ENCODE measurements at places on chromosomes 1 and 21.

GRCh38 chr1:60963167-60963940, 119.0 kb upstream of the NFIA start:
- DNase-seq = no peak

DNA sequence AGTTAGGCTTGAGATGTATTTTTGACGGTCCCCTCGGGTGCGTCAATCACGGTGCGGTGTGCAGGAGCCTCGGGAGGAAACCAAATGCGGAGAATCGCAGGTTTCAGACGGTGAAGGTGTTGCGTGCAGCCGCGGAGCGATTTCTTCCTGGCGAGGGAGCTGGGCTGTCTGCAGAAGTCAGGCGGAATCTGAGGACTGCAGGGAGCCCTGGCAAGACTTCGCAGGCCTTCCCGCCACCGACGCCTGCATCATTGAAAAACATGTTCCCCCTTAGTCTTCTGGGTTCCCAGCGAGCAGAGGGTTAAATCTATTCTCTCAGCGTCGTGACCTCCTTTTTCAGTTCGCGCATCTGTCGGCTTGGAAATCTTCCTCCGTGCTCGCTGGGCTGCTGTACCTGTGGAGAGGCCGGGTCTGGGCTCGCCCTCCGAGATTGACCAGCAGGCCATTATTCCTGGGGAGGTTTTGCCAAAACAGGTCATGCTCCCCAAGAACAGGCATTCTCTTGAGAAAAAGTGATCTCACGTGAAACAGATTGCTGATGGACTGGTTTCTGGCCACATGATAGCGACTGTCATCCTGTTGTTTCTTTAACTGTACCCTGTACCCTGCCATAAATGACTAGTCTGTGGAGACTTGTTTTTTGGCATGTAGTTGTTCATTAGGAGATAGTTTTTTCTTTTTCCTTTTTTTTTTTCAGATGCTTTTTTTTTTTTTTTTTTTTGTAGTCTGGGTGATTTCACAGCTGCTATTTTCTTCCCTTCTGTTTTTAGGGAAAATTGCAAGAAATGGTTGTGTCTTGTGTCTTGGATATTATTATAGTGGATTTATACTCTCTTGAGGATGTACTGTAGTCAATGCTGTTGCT, 894 bp downstream of the EPB41 start:
- DNase-seq = peak; percentile 69

GRCh38 chr1:196366817-196367495, 241.3 kb downstream of the KCNT2 start:
- no peak for DNase-seq

DNA sequence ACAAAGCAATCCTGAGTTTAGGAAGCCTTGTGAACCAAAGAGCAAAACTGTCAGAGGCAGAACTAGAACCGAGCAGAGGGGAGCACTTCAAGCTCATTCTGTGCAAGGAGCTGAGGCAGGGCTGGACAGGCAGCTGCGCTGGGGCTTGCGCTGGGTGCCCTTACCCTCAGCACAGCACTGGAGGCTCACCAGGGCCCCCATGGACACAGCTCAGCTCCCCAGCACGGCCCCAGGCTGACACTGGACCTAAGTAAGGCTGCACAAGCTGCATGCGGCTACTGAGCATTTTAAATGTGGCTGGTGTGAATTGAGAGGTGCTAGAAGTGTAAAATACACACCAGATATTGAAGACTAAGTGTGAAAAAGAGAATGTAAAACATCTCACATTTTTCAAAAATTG, 22.1 kb downstream of the TMEM63A start:
- DNase-seq = no peak

DNA sequence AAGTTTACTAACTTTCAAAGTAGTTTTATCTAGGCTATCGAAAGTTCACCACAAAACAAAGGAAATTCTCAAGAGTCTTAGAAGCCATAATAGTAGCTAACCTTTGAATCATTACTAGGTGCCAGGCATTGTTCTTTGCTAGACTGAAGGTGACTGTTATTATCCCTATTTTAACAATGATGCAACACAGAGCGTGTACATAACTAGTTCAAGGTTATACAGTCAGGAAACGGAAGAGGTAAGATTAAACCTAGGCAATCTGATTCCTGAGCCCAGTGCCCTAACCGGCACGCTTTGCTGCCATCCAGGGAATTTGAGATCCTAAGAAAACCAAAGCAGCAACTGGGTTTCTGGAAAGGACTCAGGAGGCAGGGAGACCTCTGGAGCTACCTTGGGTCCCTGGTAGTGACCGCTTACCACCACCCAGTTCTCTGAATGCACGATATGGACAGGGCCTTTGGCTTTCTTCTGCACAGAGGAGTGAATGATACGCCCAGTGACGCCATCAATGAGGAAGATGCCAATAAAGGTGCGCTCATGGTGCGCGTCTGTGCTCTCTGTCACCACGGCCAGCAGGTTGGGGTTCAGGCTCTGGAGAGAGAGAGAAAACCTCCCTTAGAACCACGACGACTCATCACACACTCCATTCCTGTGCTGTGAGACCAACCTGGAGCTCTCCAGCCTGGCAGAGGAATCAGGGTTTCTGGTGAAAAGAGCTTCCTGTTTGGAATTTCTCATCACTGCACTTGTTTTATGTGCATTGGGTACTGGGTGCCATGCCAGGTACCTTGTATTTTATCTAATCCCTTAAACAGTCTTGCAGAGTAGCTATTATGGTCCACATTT, 13.1 kb upstream of the UBR4 start:
- no peak for DNase-seq

DNA sequence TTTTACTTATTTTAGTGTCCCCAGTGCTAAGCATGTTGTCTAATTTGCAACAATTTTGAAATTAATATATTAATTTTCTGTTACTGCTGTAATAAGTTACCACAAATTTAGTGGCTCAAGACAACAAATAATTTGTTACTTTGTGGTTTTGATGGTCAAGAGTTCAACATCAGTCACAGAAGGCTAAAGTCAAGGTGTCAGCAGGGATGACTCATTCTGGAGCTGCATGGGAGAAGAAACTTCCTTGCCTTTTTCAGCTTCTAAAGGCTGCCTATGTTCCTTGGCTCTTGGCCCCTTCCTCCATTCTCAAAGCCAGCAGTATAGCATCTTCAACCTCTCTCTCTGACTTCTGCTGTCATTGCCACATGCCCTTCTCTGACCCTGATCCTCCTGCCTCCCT, 271.8 kb downstream of the HLX start:
- DNase-seq = no peak

GRCh38 chr1:246335151-246335550, 171.9 kb downstream of the SMYD3 start:
- DNase-seq = no peak

- no peak for DNase-seq
Measured at GRCh38 chr21:46128933-46129571, 26.3 kb downstream of the FTCD start.

GRCh38 chr21:42107881-42108553, 36.9 kb downstream of the UMODL1 start:
- DNase-seq = peak; percentile 66

DNA sequence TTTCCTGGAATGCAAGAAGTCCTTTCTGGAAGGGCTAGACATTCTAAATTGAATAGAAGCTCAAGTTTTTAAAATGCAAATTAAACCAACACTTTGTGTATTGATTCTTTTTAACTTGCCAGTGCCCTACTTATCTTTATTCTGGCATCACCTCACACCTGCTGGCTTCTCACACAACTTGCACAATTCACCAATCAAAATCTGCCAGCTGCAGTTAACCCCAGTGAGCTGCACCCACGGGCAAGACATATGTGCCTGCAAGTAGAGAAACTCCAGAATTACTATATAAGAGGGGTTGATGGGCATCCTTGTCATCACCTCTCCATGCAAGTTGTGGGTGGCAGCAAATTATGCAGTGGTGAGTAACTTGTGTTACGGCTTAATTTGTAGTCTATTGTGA, 11.7 kb upstream of the PLPPR4 start:
- DNase-seq = no peak

DNA sequence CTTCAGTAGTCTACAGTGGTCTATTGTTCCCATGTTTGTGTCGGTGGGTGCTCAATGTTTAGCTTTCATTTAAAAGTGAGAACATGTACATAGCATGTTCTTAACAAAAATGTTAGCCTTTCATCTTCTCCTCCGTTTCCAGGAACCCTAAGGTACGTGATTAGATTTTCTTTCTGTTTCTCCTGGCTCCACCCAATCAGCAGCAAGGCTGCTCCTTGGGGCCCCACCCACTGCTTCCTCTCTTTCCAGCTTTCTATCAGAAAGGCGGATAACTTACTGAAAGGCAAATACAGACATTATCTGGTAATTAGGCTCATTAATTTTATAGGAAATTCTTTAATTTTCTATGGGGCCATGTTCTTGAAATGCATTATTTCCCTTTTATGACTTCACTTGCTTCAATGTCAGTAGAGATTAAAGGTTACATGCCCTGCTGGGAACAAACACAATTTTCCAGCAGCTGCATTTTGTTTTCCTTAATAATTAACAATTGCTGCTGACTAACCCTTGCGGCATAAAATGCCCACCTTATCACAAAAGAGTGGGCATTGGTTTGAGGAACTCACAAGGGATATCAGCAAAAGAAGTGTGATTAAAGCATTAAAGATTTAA, 324.9 kb upstream of the SNX7 start:
- no peak for DNase-seq

DNA sequence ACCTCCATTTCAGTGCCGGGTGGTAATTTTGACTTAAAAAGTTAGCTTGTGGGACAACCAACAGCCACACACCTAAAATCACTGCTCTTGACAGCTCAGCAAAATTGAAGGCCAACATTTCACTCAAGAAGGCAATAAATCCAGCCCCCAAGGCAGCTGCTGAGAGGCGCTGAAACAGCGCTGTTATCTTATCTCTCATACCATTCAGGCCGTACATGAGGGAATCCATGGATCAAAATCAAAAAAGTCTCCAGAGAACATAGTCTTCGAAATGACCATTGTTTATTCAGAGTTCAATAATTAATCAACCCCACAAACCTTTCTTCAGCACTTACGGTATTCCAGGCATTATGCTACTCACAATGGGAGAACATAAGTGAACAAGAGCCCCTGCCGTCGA, 38.5 kb downstream of the ZBTB18 start:
- DNase-seq = no peak

- DNase-seq = no peak
Measured at GRCh38 chr1:166978821-166979220, 3.5 kb upstream of the ILDR2 start.

GRCh38 chr1:86429835-86430234, 5.9 kb downstream of the CLCA2 start:
- DNase-seq = no peak

GRCh38 chr1:82795508-82796149, 994.9 kb downstream of the ADGRL2 start:
- DNase-seq = no peak

DNA sequence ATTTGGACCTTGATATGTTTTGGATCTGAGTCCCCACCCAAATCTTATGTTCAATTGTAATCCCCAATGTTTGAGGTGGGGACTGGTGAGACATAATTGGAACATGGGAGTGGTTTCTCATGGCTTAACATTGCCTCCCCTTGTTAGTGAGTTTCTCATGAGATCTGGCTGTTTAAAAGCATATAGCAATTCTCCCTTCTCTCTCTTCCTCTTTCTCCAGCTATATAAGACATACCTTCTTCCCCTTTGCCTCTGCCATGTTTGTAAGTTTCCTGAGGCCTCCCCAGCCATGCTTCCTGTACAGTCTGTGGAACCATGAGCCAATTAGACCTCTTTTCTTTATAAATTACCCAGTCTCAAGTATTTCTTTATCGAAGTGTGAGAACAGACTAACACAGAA, 692.4 kb downstream of the KCNT2 start:
- DNase-seq = no peak

GRCh38 chr1:193525917-193526710, 339.7 kb upstream of the B3GALT2 start:
- no peak for DNase-seq

DNA sequence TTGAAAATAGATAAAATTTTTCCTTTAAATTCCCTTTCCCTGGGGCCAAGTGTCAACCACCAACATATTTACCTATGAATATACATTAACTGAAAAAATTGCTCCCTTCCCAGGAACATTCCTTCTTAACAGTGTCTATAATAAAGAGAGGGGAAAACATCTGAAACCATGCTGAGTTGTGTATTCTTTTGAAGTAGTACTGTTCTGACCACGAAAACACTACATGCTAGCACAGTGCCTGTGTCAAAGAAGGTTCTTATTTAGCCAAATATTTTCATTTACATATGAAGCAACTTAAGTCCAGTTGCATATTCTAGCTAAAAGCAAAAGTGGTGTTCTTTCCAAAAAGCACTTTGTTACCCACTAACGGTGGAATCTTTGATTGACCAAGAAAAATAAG, 311.2 kb downstream of the VAV3 start:
- no peak for DNase-seq

- no peak for DNase-seq
Measured at GRCh38 chr1:24694380-24694843, 50.8 kb upstream of the CLIC4 start.

DNA sequence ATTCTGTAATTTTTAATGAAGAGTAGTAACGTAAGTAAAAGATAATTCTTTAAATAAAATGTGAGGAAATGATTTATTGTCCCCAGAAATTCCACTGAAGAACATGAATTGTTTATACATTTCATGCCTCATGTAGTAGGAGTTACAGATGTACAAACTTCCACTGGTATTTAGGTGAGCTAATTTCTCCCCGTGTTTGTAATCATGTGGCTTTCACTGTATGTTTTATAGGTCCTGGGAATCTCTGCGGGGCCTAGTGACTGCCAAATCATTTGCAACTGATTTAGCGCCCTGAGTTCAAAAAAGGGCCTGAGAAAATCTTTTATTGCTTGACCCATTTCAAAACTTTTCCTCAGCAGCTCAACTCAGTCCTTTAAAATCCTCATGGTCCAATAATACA, 30.5 kb upstream of the FASLG start:
- no peak for DNase-seq

DNA sequence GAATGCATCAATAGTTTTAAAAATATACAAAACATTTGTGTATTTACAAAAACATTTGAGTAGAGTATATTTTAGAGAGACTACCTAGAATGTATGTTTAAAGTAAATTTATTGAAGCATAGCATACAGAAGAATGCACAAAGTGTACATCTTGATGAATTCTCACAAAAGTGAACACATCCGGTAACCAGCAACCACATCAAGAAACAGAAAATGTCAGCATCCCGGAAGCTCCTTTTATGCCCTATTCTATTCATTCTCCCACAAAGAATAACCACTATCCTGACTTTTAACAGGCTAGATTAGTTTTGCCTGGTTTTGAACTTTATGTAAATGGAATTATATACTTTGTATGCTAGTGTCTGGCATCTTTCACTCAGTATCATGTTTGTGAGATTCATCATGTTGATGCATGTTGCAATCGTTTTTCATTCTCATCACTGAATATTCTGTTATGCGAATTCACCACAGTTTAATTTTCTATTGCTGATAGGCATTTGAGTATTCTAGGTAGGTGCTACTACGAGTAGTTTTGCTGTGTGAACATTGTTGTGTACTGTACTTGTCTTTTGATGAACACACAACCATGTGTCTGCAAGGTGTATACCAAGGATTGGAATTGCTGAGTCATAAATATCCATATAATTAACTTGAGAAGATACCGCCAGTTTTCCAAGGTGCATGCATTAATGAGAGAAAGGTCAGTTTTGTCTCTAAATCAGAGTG, 75.4 kb downstream of the CACHD1 start:
- no peak for DNase-seq

- DNase-seq = no peak
Measured at GRCh38 chr21:29366532-29366931, 67.8 kb downstream of the BACH1 start.
